NCI-H187 (cell line): ENCODE measurements at places on chromosomes 7 and 10.
A peak's percentile ranks its signal among the peaks of the same experiment; 100 is the strongest.

GRCh38 chr10:110681023-110681681, 37.0 kb downstream of the RBM20 start:
- no peak for DNase-seq

GRCh38 chr10:7618461-7618860, 48.3 kb downstream of the ITIH5 start:
- DNase-seq, result no peak

DNA sequence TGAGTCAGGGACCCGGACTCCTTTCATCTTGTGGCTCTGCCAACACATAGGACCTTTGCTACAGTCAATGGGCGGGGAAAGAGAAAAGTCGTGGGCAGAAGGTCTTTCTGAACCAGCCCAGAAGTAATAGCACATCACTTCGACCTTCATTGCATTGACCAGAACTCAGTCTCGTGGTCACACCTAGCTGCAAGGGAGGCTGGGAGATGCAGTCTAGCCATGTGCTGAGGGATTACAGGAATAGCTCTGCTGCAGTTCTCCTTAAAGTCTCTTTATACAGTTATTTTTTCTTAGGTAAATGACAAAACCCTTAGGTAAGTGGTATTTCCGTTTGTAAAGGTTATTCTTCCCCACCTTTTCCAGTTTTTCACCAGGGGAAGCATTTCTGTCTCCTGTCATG, 25.4 kb downstream of the WIPF3 start:
- DNase-seq, result no peak

DNA sequence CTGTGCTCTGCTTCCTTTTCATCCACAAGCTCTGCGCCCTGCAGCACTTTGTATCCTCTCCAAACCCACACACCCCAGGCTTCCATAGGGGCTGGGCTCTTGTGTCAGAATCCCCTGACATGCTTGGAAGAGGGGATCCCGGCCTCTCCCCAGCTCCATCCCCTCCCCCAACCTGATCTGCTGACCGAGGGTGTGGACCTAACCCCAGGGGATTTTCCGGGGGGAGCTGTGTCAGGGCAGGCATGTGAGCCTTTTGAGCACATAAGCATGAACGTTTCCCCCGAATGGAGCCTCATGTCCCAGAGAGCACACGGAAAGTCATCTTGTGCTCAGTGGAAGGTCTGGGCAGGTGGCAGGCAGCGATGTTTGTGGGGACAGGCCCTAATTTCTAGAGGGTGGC, 17.7 kb downstream of the GPR26 start:
- DNase-seq, result no peak

DNA sequence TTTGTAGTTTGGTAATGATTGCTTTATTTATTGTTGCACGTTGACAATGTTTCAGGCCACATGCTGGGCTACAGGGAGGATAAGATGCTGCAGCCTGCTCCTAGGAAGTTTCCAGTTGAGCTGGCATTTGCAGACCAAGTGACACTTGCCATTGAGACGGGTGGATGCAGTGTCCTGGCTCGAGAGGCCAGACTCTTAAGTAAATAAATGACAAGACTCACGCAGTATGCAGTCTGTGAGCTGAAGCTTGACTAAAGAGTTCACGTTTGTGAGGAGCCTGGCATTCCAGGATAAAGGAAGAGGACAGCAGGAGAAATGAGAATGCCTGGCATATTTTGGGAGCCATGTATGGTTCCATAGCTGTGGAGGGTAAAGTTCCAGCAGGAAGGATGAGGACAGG, 105.8 kb downstream of the BAMBI start:
- DNase-seq, result no peak

DNA sequence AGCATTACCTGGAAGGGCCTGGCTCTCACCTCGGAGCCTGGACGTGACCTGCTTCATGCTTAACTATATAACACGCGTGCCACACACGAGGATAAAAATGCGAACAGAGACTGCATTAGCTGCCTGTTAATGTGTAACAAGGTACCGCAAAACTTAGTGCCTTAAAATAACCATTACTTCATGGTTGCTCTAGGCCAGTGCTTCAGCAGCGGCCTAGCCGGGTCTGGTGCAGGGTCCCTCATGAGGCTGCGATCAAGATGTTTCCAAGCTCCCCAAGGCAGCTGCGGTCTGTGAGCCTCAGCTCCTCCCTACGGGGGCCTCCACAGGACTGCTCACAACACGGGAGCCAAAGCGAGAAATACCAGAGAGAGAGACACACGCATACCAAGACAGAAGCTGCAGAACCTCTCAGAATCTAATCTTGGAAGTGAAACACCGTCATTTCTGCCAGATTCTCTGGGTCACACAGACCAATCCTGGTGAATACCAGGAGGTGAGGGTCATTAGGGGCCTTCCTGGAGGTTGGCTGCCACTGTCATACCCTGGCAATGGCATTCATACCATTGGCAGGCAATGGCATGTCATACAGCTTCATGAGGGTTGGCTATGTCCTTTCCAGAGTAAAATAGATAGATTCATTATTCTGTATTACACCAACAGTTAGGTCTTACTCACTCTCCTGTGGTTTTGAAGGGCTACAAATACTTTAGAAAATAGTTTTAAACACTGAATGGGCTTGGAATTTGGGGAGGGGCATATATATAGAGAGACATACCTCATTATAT, 94.5 kb downstream of the HIPK2 start:
- no peak for DNase-seq

GRCh38 chr7:113806633-113807327, 112.0 kb downstream of the PPP1R3A start:
- DNase-seq, result no peak

DNA sequence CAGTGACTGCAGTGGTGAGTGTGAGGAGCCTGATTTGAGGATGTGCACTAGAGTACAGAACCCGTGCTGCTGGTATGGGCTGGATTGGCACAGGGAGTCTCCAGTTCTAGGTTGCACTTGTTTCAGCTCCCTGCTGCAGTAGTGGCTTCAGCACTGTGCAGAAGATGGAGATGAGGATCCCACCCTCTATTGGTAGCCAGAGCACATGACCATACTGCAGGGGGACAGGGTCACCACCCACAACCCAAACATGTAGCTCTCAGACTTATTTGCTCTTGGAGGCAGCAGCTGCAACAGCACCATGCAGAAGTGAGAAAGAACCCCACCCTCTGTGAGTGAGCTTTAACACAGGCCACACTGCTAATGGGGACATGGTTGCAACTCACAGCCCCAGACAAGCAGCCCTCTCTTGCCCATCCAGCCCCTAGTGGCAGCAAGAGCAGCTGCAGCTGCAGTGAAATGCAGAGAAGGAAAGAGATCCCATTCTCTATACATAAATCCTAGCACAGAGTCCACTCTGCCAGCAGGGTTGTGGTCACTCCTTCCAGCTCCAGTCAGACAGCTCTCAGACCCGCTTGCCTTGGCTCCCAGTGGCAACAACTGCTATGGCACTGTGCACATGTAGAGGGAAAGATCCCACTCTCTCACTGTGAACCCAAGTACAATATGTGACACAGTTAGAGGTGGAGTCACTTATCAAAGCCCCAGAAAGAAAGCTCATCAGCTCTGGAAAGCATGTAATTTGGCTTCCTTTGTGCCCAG, 51.4 kb upstream of the SCIN start:
- no peak for DNase-seq

GRCh38 chr7:78081888-78082287, 283.3 kb downstream of the PHTF2 start:
- no peak for DNase-seq

DNA sequence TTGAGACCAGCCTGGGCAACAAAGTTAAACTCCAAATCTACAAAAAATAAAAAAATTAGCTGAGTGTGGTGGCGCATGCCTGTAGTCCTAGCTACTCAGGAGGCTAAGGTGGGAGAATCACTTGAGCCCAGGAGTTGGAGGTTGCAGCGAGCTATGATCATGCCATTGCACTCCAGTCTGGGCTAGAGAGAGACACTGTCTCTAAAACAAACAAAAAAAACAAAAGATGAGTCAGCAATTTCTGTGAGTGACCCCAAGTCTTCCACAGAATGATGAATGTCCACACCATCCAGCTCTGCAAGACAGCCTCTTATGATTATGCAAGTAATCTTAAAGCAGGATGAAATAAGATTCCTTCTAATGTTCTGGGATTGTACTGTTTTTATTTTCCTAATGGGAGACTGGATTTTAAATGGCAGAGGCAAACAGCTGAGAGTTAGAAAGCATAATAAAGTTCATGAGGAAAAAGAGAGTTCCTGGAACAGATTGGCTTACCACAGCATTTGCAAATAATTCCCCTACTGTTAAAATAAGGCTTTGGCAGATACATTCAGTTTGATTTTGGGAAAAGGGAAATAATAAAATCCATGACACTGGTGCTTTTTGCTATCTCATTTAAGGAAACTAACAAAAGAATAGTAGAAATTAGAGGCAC, 18.9 kb upstream of the PRKAR2B start:
- no peak for DNase-seq

DNA sequence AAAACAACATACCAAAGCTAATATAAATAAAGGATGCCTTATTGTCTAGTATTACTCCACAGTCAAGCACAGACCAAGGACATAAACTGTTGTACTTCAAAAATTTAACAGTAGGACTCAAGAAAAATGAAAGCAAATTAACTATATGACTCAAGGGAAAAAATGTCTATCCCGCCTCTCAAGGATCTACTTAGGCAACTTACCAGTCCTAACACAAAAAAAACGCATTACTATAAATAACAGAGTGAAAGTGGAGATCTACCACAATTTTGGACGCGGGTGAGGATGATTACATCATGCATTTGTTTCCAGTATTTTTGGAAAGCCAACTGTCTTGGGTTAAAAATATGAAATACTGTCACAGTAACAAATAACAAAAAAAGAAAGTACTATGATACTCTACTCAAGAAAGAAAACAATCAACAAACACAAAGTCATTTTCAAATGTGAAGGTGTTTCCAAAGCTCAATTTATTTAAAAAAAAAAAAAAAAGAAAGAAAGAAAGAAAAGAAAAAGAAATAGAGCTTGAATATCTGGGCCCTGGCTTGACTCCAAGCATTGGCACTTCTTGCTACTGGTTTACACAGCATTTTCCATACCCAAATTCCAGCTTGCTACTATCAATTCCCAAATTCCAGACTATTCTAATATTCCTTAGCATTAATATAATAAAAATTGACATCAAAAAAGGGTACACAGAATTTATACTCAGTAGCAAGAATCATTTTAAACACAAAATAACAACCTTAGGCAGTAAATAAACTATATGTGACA, 99.4 kb downstream of the RSU1 start:
- no peak for DNase-seq

DNA sequence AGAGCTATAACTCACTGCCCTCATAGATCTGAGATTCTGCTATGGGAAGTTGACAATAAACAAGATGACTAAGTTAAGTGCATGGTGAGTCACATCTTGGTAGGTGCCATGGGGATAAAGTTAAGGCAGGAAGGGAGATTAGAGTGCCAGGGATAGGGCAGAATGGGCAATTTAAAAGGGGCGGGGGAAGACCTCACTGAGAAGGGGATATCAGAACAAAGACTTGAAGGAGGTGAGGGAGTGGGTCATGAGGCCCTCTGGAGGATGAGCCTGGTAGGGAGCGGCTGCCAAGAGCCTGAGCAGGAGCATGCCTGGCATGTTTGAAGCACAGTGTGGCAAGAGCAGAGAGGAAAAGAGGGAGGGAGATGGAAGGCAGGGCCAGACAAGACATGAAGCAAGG, 34.8 kb upstream of the INMT start:
- DNase-seq, result no peak

GRCh38 chr7:148669927-148670326, 28.8 kb upstream of the CUL1 start:
- no peak for DNase-seq

DNA sequence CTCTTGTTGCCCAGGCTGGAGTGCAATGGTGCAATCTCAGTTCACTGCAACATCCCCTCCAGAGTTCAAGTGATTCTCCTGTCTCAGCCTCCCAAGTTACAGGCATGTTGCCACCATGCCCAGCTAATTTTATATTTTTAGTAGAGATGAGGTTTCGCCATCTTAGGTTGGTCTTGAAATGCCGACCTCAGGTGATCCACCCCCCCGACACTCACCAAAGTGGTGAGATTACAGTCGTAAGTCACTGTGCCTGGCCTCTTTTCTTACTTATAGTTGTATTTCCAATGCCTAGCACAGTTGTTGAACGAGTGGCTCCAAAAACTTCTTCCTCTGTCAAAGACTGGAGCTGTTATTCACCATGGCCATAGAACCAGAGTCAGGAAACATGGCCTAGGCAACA, 6.7 kb downstream of the RNF216 start:
- no peak for DNase-seq

DNA sequence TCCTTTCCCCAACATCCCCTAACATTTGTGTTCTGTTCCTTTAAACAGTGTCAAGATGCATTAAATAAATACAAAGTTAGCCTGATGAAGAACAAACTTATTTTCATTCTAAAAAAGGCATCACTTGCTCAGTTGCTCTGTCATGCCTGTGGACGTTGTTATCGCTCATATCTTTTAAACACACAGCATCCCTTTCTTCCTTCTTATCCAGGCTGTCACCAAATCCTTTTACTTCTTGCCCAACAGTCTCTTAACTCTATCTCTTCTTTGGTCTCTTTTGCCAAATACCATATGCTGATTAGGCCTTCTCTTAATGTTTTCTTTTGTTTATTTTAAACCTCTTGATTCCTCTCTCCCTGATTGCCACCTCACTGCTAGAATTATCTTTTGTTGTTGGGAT, 43.9 kb downstream of the DKK1 start:
- no peak for DNase-seq

DNA sequence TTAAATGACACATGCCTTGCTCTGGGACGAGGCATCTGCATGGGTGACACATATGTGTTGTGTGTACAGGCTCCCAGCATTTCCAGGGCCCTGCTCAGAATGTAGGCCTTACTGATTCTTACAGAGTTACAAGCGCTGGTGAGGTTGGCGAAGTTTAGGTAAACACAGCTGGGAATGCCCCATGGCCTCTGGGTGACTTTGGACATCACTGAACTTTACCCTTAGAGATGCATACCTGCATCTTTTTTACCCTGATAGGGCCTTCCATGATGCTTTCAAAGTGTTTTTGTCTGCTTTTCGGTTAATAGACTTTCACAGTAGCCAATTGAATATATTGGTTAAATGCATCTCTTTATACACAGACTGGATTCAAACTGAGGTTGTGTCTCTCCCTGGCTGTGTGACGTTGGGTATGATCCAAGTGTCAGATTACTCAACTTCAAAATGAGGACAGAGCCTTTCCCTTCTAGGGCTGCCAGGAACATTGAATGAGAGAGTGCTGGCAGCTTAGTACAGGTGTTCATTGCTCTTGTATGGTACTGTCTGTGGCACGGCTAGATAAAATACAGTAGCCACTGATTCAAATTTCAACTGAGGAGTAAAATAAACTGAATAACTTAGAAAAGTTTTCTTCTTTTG, 29.5 kb downstream of the EGFR start:
- no peak for DNase-seq

GRCh38 chr7:18684916-18685315, 189.4 kb downstream of the HDAC9 start:
- peak; percentile 22 for DNase-seq
